ENCODE measurements at places on chromosomes 2 and 18. TPM values are rescaled to one million over a fixed set of nuclear protein-coding genes. Genes with fewer than 3 reads are reported as not detected.

DNA sequence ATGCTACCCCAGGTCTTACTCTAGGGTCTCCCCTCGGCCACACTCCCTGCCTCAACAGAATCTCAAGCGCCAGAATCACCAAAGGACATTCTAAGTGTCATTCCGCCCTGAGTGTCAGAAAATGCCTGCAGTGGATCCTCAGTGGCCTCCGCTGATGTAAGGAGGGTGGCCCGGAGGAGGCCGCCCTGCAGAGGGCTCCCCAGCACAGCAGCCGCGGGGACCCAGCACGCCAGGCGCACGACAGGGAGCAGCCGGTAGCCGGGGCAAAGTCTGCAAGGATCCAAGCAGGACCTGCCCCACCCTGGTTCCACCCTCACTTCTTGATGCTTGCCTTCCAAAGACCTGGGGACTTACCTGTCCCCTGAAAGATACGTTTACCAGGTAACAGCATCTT, 54.2 kb upstream of the ID2 start:
- DNase-seq: no peak

GRCh38 chr18:31633392-31634330, 42.0 kb downstream of the TTR start:
- no peak for DNase-seq

DNA sequence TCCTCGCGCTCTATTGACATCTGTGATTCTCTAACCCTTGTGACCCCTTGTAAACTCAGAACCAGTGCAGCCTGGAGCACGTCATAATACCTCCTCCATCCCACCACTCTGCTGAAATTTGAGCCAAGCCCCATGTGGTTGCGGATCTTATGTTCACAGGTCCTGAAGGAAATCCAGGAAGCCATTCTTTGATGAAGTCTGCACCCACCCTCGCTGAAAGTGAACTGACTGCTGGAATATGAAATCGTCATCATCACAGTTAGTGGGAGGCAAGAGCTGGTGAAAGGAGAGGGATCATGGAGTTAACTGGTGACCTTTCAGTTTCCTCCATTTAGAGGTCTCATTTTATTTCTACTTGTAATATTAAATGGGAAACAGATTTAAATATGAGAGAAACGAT, 21.6 kb downstream of the ZEB2 start:
- no peak for DNase-seq

DNAJC5G gene
- total RNA-seq: 0.44 TPM

GRCh38 chr2:12430407-12431133, 286.2 kb upstream of the TRIB2 start:
- DNase-seq: no peak

ANO7 gene
- total RNA-seq: 5.2 TPM
